ENCODE measurements at places on chromosomes 11 and 22.
A peak's percentile ranks its signal among the peaks of the same experiment; 100 is the strongest.

DNA sequence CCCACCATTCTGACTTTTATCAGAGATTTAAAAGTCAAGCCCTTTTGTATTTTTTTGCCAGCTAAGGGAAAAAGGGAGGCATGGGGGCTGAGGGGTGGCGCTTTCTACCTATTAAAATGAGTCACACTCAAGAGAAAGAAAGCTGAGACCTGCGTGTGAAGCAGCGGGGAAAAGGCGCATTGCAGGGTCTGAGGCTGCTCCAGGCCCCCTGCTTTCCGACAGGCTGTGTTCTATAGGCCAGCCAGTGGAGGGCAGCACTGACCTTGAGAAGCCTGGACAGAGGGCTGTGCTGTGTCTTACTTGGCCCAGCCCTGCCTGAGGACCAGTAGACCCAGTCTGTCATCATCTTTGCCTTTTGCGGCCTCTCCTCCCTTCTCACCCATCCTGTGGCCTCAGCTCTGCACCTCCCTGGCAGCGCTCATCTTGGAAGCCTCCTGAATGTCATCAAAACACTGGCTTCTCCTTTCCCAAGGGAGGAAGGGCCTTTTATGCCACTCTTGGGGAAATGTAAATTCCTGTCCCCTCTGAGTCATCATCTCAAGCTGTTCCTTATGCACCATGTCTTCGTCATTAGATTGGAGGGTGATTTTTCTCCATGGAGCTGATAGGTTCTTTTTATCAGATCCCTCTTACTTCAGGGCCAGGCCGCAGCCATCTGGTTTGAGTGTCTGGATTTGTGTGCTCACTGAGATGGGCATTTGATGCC is 12.6 kb upstream of the MAPK8IP1 start:
- DNase-seq = peak; percentile 9

- no peak for DNase-seq
These were observed 103.4 kb downstream of the NAV2 start for GRCh38 chr11:19816040-19816439.

DNA sequence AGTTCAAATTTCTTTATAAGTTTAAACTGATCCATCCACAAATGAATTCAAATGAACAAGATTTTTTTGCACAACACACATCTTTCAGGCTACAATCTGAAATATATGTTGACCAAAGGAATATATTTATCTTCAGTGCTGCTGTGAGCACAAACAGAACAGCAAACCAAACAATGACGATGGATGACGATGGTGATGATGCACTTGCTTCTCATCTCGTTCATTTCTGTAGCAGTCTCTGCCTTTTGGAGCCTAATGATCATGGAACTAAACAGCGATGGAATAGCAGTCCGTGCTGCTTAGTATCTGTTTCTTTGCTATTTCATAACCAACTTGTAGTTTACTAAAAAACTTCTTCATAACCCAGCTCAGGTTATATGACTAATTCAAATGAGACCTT is 220.7 kb upstream of the BLID start:
- no peak for DNase-seq

GRCh38 chr22:27196606-27197005 is 539.2 kb downstream of the MIAT start:
- DNase-seq = no peak

Measured in activated T-cell treated with anti-CD3 and anti-CD28 coated beads for 24 hours (primary cell).